NCI-H1105 treated with DMSO at 0.1 percent for 48 hours (cell line): ENCODE measurements at places on chromosomes 7 and 10.

- DNase-seq: no peak
Measured at GRCh38 chr10:71462062-71462935, 65.6 kb downstream of the CDH23 start.

DNA sequence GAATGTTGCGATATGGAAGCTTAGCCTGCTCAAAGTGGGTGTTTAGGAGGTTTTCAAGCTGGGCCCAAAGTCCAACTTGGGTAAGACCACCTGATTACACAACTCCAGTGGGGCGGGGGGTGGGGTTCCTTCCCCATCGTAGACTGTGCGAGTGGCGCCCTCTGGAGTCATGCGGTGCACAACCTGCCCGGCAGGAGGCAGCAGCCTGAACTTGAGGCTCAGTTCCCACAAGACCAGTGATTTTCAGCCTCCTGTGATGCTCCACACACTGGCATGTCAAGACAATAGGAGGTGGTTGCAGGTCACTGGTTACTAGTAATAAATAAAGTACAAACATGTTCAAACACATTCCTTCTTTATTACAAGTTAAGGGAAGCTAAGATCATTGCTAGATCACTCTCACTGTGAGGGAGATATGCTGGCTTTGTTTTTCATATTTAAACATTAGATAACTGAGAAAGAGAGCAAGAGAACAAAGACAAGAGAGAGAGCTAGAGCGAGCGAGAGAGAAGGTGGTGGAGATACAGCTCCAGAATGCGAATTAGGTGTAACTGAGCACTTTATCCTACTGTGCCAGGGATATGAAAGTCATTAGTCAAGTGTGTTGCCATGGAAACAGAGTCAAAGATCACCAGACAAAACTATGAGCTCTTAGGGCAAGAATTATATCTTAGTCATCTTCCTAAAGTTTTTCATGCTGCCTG is 97.4 kb upstream of the BMPER start:
- DNase-seq: peak; percentile 5

DNA sequence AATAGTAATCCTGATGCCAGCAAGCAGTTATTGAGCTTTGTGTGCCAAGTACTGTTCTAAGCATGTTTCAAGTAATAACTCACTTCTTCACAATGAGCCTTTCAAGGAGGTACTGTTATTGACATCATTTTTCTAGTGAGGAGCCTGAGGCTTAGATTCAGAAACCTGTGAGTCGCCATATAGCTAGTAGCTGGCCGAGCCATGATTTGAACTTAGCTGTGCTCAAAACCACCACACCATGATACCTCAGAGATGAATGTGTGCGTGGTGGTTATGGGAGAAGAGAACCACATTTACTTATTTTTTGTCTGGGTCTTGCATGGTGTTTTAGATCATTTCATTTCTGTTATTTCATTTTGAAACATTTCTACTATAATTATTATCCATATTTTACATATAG is 578.9 kb downstream of the AUTS2 start:
- no peak for DNase-seq

DNA sequence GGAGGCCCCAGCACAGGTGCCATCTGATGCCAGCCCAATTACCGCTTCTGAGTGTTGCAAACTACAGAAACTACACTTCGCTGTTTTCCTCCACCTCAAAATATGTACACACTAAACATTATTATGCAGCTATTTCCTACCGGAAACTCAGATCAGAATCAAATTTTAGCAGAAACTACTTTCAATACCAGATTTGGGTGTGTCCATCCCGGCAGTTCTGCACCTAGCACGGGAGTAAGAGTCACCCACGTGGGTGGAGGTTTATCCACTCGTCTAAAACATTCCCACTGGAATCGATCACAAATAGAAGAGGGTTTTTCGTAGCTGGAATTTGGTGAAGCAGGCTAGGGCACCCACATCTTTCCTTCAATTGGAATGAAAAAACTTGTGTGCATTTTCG is 214.4 kb upstream of the PRKCQ start:
- no peak for DNase-seq

- DNase-seq: no peak
Measured at GRCh38 chr7:133164498-133164897, 82.6 kb upstream of the CHCHD3 start.

DNA sequence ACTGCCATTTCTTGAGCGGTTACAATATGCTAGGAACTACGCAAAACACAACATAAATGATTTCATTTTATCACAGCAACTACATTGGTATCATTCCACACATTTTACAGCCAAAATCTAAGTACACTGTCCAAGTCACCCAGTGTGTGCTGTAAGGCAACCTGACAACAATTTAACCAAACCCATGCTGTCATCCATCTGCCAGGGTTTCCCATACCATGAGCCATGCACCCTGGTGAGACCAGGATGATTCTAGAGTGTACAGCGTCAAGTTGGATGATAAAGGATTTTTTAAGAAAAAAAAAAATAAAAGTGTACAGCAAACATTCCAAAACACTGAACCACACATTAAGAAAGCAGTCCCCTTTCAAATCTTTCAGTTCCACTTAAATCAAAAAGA is 52.9 kb downstream of the PIK3AP1 start:
- DNase-seq: no peak

GRCh38 chr7:29146888-29147609 is 712 bp upstream of the CPVL start:
- peak; percentile 66 for DNase-seq

DNA sequence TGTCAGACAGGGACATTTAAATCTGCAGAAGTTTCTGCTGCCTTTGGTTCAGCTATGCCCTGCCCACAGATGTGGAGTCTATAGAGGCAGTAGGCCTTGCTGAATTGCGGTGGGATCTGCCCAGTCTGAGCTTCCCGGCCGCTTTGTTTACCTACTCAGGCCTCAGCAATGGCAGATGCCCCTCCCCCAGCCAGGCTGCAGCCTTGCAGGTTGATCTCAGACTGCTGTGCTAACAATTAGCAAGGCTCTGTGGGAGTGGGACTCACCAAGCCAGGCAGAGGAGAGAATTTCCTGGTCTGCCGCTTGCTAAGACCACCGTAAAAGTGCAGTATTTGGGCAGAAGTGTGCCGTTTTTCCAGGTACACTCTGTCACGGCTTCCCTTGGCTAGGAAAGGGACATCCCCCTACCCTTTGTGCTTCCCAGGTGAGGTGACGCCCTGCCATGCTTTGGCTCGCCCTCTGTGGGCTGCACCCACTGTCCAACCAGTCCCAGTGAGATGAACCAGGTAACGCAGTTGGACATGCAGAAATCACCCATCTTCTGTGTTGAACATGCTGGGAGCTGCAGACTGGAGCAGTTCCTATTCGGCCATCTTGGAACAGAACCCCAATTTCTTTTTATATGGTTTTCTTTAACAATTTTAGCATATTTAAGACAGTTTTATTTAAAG is 28.4 kb upstream of the VWDE start:
- DNase-seq: no peak

- DNase-seq: no peak
Measured at GRCh38 chr7:34139086-34139485, 233.7 kb downstream of the BMPER start.

GRCh38 chr7:140229591-140230515 is 53.1 kb upstream of the KDM7A start:
- no peak for DNase-seq

DNA sequence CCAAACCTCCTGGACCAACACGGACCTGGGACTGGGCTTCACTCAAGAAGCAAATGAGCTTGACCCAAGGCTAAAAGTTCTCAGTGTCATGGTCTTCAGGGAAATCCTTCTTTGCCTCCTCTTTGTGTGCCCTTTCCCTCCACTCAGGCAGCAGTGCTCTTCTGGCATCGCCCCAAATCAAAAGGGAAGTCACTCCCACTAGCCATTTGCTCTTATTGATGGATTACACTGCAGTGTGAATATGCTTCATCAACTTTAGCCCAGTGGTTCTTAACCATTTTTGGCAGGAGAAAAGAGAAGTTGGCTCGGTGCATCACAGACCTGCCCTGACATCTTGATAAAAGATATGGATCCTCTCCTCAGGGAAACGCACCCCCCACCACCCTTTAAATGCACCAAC is 19.2 kb upstream of the IKZF1 start:
- no peak for DNase-seq

DNA sequence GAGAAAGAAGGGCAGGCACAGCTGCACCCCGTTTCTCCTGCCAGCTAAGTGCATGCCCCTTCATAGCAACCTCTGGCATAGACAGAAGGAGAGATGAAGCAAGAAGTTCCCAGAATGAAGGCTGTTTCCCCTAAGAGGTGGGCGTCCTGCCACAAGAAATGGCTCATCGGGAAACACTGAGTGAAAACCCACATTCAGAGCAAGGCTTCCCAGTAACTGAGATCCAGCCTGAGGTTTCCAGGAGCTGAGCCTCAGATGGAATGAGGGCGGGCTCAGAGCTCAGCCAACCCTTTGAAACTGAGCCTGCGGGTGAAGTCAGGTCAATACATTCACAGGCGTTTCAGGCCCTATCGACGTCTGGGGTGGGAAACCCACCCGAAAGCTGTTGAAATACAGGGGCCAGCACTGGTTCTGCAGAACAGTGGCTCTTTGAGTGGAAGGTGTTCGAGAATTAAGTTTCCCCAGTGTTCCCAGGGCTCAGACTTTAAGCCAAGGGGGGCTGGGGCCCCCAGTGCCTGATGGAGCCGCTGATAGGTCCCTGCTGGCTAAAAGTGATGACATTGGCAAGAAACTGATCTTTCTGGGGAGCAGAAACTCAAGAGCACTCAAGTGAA is 510.2 kb downstream of the RPS24 start:
- no peak for DNase-seq

DNA sequence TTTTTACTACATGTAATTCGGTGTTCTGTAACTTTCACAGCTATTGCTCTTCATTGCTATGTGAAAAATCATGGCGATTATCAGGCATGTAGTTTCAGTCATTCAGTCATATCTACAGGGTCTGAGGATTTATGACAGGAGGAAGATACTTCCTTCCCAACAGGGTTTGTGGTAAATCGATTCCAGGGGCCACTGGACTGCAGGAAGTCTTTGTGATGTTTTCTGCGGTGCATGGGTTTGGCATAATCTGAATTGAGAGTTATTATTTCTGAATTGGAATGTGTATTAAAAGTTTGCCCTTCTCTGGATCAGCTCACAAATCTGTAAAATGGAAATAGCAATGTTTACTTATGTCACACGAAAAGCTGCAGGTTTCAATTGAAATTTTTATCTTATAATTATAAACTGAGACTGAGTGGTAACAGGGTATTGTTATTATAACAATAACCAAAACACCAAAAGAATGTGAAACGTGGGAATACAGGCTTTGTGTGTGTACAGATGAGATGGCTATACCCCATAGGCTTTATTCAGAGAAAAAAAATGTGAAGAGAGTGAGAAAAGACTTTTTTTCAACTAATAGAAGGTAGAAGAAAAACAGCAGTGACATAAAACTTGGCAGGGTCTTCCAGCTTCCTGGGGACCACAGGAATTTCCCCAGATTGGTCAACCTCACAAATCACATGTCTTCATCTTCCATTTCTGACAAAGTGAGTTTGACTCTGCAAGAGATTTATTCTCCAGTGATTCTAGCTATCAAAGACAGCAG is 307.7 kb upstream of the NFE2L3 start:
- DNase-seq: no peak

DNA sequence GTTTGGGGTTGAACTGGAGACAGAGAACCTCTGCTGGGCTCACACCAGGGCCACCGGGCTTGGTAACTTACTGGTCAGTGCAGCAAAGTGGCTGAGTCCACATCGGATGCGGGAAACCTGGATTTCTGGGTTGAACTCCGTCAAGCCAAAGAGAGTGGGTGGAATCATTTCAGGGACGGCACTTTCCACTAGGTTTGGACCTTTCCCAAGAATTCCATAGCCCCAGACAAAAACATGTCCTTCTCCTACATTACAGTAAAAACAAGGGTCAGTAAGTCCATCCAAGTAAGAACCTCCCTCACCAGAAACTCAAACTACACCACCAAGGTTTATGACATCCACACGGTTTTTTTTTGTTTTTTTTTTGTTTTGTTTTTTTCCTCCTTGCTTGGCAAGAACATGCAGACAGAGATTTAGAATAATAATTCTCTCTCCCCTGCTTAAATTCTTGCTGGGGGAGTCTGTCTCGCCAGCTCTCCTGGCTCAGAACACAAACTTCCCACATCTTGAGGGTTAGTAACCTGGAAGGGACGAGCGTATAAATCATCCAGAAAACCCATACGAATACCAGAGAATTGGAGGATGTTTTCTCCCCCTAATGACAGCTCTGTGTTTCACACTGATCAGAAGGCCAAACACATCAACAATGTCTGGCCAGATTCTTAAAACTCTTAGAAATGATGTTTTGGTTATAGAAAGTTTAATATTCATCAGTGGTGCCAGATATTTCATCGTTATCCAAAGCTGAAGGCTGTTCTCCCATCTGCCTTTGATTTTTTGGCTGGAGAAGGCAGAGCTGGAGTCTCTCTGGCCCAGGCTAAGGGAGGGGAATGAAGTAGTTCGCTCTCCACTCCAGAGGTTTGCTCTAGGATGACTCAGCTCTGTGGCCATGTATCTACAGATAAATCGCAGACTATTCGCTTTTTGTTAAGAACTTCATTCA is 17.5 kb downstream of the RCC1L start:
- DNase-seq: no peak

- DNase-seq: no peak
Measured at GRCh38 chr10:132132421-132132841, 54.3 kb upstream of the DPYSL4 start.

DNA sequence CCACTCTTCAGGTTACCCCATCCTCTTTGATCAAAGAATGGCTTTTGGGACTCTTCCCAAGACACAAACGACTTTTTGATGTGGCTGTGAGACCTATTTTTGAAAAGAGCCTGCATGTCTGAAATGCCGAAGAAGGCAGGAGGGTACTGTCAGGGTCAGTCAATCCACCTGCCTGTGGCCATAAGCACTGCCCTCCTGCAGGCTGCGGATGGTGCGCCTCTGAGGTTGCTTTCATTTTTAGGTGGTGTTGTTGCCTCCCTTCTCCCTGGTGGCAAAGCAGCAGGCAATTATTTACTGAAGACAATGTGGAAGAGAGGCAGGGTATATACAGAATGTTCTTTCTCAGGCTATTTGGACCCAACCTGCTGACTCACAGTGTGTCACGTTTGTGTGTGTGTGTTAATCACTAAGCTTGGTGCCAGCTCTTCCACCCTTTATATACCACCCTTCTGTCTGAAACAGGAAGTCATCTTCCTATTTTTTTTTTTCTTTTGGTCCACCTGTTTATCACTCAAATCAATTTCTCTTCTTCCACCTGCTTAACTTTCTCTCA is 1421.2 kb upstream of the CELF2 start:
- no peak for DNase-seq

- DNase-seq: no peak
Measured at GRCh38 chr7:374706-375311, 84.8 kb downstream of the FOXL3 start.
